ENCODE measurements at places on chromosomes 2 and 18. TPM values are rescaled to one million over a fixed set of nuclear protein-coding genes. Genes with fewer than 3 reads are reported as not detected.
A peak's percentile ranks its signal among the peaks of the same experiment; 100 is the strongest.

The OTOF gene
- not detected for total RNA-seq

- DNase-seq = no peak
These were observed 61.9 kb downstream of the PPP1R1C start for GRCh38 chr2:182047544-182047943.

DNA sequence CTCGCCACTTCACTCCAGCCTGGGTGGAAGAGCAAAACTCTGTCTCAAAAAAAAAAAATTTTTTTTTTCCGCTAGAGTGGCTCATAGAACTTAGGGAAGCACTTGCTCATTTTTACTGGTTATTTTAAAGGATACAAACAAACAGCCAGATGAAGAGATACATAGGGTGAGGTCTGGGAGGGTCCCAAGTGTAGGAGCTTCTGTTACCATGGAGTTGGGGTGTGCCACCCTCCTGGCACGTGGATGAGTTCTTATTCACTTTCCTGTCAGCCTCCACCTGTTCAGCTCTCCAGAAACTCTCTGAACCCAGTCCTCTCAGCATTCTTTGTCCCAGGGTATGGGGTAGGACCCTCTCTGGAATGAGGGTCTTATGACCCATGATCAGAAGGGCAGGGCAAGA is 4.9 kb upstream of the MAT2A start:
- no peak for DNase-seq

The SPAST gene
- 23.0 TPM for total RNA-seq

DNA sequence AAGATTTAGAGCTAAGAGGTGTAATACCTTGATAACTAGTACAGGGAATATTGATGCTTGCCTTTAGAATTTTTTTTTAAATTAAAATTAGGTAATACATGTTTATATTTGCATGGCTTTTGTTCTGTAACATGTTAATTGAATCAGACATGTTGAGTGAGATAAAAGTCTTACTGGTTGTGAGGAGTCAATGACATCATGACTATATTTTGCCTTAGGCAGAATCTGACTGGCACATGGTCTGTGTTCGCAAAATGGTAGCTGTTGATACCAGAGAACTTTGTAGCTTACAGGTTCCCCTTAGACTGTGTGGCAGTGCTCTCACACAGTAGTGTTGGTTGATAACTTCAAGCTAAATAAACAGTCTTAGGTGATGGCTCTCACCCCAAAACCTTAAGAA is 199.7 kb downstream of the PTPRM start:
- no peak for DNase-seq

DNA sequence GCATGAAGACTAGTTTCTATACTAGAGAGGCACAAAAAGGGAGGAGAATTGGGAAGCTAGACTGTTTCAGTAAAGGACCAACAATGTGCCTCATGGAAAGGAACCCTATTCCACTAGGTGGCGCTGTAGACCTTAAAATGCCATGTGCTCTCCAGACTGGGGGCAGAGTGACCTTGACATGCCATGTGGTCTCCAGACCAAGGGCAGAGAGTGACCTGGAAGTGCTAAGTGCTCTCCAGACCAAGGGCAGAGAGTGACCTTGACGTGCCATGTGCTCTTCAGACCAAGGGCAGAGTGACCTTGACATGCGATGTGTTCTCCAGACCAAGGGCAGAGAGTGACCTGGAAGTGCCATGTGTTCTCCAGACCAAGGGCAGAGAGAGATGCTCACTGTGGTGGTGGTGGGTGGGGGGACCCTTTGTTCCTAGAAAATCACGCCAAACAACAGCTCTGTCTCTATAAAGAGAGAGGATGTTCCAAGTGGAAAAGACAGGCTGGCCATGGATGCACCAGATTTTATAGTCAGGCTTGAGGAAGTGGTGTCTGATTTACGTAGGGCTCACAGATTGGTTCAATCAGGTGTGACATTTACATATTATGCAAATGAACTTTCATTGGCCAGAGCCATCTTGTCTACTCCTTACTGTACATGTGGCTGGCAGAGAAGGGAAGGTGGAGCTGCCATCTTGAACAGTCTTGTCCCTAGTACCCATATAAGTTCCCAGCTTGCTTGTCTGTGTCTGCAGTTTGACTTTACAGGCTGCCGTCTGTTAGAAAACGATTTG is 344.0 kb upstream of the DDX18 start:
- DNase-seq = no peak

GRCh38 chr18:50051288-50051687 is 143.7 kb downstream of the MYO5B start:
- DNase-seq = no peak

GRCh38 chr2:174158003-174158402 is 90.3 kb downstream of the OLA1 start:
- no peak for DNase-seq

The NGEF gene
- 3.6 TPM for total RNA-seq

DNA sequence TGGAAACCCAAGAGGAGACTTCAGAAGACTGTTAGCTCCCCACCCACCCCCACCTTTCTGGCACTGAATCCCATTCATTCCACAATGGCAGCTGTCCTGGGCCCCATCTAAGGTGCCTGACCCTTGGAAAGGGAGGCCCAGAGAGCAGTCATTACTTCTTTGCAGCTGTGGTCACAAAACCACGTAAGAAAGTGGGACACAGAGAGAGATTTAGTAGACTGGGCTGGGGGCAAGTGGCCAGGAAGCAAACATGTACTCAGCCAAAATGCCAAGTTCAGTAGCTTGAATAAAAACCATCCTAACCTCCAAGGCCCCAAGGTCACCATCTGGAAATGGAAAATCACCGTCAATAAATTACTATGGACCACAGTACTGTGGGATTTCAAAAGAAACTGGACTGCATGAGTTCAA is 381.4 kb downstream of the TNS1 start:
- DNase-seq = no peak

DNA sequence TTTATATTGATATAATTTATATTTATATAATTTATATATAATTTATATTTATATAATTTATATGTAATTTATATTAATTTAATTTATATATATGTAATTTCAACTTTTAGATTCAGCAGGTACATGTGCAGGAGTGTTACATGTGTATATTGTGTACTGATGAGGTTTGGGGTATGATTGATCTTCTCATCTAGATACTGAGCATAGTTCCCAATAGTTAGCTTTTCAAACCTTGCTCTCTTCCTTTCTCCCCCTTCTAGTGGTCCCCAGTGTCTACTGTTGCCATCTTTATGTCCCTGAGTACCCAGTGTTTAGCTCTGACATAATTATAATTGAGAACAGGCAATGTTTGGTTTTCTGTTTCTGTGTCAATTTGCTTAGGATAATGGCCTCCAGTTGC is 1335.3 kb upstream of the CDH2 start:
- DNase-seq = no peak

The RNF103 gene
- total RNA-seq = 20.6 TPM

The MSTN gene
- total RNA-seq = not detected

DNA sequence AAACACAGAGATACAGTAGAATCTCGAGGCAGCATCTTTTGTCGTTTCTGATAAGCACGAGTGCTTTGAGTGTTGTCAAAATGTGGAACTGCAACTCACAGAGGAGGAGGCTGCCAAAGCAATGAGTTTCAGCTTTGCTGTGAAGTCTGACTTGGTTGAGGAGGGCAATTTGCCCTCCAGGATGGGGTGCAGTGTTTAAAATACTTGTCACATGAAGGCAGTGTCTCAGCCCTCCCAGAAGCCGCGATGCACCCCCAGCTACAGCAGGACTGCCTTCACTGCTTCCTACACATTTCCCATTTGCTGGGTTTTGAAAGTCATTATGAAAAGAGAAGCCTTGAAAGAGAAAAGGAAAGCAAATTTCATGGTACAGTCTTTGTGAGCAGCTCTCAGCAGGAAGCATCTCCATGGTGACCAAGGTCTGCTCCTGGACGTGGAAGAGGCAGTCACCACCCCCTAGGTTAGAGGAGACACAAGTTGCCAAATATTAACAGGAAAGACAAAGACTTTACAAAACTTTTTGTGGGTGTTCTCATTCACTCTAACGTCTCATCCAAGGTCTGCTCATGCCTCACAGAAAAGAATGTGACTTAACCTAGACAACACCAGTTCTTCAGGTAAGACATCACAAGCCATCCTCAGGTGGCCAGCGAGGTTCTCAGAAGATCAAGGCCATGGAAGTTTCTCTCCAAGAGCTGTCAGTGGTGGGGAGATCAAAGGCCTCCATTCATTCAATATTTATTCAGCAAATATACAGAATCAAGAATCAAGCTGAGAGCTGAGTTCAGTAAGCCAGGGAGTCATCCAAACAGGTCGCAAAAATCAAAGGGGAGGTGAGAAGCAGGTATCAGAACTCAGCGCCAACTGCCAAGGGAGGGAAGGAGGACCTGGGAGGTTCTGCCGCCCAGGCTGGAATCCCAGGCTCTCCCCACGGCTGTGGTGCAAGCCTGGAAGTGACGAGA is 476.0 kb downstream of the EIPR1 start:
- no peak for DNase-seq

- DNase-seq = no peak
These were observed 116.1 kb downstream of the EIPR1 start for GRCh38 chr2:3261511-3261910.

DNA sequence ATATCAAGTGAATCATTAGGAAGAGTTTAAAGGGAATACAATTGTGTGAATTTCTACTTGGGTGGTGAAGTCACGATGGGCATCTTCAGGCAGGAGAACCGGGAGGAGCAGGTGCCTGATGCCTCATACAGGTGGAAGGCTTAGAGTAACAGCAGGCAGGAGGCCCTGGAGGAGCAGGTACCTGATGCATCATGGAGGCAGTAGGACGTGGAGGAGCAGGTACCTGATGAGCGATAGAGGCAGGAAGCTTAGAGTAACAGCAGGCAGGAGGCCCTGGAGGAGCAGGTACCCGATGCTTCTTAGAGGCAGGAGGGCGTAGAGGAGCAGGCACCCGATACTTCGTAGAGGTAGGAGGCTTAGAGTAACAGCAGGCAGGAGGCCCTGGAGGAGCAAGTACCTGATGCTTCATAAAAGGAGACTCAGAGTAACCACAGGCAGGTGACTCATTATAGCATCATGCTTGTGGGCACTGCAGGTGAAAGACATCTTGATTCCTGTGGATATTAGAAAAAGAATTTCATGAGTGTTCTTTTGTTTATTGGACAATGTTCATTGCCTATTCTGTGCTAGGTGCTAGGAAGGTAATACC is 133.9 kb downstream of the ATP9B start:
- DNase-seq = peak; percentile 72

DNA sequence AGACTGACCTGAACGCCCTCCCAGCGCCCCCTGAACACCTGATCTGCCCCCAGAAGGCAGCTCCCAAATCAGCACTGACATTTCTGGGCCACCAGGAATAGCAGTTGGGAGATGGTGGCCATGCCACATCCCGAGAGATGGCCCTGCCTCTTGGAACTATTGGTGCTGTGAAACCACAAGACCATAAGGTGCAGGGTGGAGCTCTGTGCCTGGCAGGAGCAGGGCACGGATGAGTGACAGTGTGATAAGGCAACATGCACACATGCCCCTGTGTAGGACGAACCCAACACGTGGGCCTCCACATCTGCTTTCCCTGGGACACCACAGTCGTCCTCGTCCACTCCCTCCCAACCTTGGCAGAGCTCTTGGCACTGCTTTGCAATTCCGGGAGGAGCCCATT is 26.9 kb downstream of the ANO7 start:
- DNase-seq = no peak

DNA sequence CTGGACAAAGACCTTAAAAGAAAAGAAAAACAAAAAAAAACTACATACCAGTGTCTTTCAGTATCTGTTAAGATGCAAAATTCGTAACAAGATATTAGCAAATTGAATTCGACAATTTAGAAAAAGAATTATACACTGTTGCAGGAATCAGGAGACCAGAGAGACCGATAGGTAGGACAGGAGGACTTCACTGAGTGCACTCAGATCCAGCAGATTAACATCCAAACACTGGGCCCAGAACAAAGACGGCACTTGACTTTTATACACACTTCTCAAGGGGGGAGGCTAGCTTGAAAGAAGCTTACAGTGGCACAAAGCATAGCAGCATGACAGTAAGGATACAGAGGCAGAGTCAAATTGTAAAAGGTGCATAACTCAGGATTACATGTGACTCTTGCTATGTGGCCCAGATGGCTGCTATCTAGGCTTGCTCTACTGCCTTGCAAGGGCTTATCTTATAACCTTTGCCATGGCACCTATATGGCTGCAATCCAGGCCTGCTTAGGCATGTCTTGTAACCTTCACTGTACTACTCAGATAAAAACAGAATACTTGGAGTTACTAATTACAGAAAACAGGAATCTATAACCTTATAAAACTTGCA is 507.3 kb upstream of the LRRTM4 start:
- DNase-seq = no peak

The CDH20 gene
- not detected for total RNA-seq

- DNase-seq = no peak
These were observed at the start of gene ZNF236 for GRCh38 chr18:76822506-76823160. Gene ZNF236 (plus strand): TSS chr18:76822557. CDS start chr18:76822608, 51 bp downstream.

DNA sequence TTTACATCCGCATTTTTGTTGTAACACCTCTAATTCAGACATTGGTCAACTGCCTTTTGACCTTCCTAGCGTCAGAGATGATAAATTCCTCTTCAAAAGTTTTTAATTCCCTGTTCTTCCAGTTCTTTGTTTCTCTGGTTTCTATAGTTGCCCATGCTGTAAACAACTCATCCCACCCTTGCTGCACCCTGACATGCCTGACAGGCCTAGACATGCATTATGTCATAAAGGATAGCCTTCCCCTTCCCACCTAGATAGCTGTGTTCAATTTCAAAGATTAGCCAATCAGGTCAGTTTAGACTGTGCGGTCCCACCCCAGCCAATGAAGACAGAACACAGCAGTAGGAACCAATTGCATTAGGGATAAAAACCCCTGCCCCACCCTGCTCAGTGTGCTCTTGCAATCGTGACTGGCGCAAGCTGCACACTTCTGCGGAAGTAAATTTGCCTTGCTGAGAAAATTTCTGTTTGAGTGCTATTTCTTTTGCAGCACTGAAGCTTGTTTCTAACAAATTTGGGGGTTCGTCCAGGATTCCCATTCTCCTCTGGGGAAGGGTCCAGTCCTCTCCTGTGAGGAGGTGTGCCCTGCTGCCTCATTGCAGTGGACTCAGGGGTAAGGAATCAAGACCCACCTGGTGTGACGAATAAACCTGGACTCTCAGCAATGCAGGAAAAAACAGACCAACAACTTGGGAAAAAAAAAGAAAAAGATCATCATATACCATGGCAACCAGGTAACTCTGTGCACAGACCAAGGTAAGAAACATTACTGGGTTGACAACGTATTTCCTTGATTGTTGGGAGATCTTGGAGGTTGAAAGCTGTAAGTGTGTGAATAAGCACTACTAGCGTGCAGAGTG is 9.1 kb upstream of the SAP130 start:
- no peak for DNase-seq

GRCh38 chr18:64714086-64714485 is 565.2 kb upstream of the LINC00305 start:
- no peak for DNase-seq
